ENCODE measurements at places on chromosomes 5 and 9. TPM values are rescaled to one million over a fixed set of nuclear protein-coding genes. Genes with fewer than 3 reads are reported as not detected.
A peak's percentile ranks its signal among the peaks of the same experiment; 100 is the strongest.

GRCh38 chr9:107211284-107211923, 71.7 kb upstream of the RAD23B start:
- H3K27ac ChIP-seq, result no peak overlapping the region
- no peaks in the 10 kb centered on the region for H3K36me3 ChIP-seq
- no peak for DNase-seq
- no peaks in the 10 kb centered on the region for H3K4me1 ChIP-seq
- no peaks in the 10 kb centered on the region for H3K27me3 ChIP-seq

DNA sequence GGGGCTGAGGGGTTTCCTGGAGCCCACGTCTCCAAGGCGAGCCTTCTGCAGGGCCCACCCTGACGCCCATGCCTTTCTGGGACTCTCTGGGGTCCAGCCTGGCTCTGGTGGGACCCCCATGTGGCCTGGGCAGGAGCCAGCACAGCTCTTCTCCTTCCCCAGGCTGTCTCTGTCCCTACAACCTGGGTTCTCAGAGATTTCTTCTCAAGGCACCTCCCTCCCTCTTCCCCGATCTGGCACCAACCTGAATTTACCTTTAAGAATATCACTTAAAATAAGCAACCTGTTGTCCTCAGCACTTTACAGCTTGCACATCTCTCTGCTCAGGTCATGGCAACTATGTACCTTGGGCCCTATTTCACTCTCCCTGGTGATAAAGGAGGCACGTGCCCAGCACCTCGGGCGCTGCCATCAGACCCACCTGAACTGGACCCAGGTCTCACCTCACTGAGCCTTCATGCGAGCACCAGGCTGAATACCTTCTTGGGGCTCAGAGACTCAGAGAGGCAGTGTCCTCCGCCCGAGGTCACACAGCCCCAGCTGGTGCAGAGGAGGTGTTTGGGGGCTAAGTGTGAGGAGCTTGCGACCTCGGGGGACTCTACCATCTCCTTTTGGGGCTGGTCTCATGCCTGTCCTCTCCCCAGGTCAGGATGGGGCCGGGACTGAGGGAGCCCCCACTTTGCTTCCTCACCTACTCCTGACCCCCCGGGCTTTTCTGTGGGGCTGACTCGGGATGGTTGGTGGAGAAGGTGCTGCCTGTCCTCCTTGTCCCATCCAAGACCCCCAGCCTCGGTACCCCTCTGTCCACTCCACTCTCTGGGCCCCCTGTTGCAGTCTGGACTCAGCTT, 217.7 kb downstream of the C9orf50 start:
- no peak overlapping the region for H3K27ac ChIP-seq
- no peak overlapping the region for H3K4me3 ChIP-seq
- peaks cover 16% of the 10 kb centered on the region for H3K27me3 ChIP-seq
- peaks cover 19% of the 10 kb centered on the region for H3K4me1 ChIP-seq
- H3K36me3 ChIP-seq, result no peaks in the 10 kb centered on the region

- H3K36me3 ChIP-seq, result no peaks in the 10 kb centered on the region
- H3K27ac ChIP-seq, result no peak overlapping the region
- peaks cover 3% of the 10 kb centered on the region for H3K27me3 ChIP-seq
- no peak for DNase-seq
- H3K4me3 ChIP-seq, result no peak overlapping the region
Measured at GRCh38 chr5:7741415-7742065, 109.4 kb downstream of the CFAP90 start.

Gene DCTN4
- total RNA-seq, result 50.3 TPM

Gene MCTP1
- 2.2 TPM for total RNA-seq

Gene POC5
- total RNA-seq, result 9.5 TPM

- H3K27me3 ChIP-seq, result no peaks in the 10 kb centered on the region
- peaks cover 12% of the 10 kb centered on the region for H3K36me3 ChIP-seq
- no peaks in the 10 kb centered on the region for H3K4me1 ChIP-seq
- no peak overlapping the region for H3K4me3 ChIP-seq
Measured at GRCh38 chr9:125540497-125540896, 166.5 kb downstream of the MAPKAP1 start.

Gene SUSD3
- total RNA-seq, result 1.2 TPM

GRCh38 chr9:131530546-131530919, 530 bp downstream of the UCK1 start:
- H3K27me3 ChIP-seq, result peaks cover 2% of the 10 kb centered on the region
- H3K4me1 ChIP-seq, result no peaks in the 10 kb centered on the region
- peaks cover 19% of the 10 kb centered on the region for H3K36me3 ChIP-seq
- DNase-seq, result peak; percentile 56

GRCh38 chr5:19676895-19677294, 311.1 kb downstream of the CDH18 start:
- H3K36me3 ChIP-seq, result no peaks in the 10 kb centered on the region
- no peak overlapping the region for H3K27ac ChIP-seq
- no peaks in the 10 kb centered on the region for H3K4me1 ChIP-seq
- DNase-seq, result no peak
- H3K27me3 ChIP-seq, result no peaks in the 10 kb centered on the region

GRCh38 chr5:78648359-78649210, at the start of gene LHFPL2:
Gene LHFPL2, minus strand, starts transcription at chr5:78648772. Its CDS starts 138,559 bp downstream, at chr5:78510213.
- H3K4me1 ChIP-seq, result peaks cover 35% of the 10 kb centered on the region
- peaks cover 6% of the 10 kb centered on the region for H3K27me3 ChIP-seq
- peaks cover 8% of the 10 kb centered on the region for H3K36me3 ChIP-seq
- peak within 1 kb of the TSS; percentile 95 for H3K4me3 ChIP-seq
- peak within 1 kb of the TSS; percentile 81 for H3K27ac ChIP-seq

- no peaks in the 10 kb centered on the region for H3K4me1 ChIP-seq
- H3K27me3 ChIP-seq, result no peaks in the 10 kb centered on the region
- DNase-seq, result no peak
- no peak overlapping the region for H3K4me3 ChIP-seq
- H3K27ac ChIP-seq, result no peak overlapping the region
- H3K36me3 ChIP-seq, result no peaks in the 10 kb centered on the region
Measured at GRCh38 chr5:118905196-118905595, 83.2 kb downstream of the DTWD2 start.

Gene HMHB1
- not detected for total RNA-seq
